NCI-H1105 treated with DMSO at 0.1 percent for 48 hours (cell line): ENCODE measurements at places on chromosomes 2 and 18.

DNA sequence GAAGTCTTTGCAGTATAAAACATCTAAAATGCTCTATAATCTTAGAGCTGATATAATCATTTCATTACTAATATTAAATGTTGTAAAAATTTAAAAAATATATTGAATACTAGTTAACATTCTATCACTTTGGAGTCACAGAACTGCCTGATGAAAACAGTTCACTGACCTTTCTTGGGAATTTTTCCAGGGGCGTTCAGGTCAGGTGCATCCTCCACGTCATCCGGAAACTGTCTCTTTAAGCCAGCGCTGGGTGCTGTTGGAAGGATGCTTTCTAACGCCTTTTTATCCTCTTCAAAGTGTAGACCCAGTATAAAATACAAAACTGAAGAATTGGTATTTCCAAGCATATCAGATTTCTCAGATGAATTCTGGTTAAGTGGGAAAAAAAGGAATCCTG, 22.8 kb downstream of the LONRF2 start:
- DNase-seq: no peak

DNA sequence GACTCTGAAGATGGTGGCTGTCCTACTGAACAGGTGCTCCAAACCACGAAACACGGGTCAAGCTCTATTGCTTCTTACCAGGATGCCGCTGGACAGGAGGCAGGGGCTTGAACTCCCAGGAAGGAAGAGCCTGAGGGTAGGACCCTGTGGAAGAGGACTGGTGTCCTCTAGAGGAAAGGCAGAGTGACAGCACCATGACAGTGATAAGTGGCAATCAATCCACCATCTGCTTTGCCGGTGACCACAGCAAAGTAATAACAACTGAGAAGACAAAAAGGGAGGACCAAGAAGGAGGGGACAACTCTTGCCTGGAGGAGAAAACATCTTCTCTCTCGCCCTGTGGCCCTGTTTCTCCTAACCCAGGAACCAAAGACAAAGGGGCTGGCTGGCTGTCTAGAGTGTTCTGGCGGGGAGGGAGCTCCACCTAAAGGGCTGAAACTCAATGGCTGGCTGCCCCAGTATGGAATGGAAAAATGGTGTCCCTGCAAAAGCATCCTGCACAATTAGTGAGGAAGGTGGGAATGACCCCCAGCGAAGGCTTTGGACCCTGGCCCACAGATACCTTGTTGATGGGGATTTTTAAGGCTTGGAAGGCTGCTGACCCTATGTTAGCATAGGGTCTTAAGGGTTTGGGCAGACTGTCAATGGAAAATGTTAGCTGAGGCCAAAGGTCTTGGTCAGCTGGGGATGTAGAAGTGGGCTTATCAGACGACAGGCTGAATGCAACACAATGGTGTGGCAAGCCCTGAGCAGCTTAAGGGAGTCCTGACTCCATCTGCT, 35.4 kb downstream of the PROC start:
- no peak for DNase-seq

DNA sequence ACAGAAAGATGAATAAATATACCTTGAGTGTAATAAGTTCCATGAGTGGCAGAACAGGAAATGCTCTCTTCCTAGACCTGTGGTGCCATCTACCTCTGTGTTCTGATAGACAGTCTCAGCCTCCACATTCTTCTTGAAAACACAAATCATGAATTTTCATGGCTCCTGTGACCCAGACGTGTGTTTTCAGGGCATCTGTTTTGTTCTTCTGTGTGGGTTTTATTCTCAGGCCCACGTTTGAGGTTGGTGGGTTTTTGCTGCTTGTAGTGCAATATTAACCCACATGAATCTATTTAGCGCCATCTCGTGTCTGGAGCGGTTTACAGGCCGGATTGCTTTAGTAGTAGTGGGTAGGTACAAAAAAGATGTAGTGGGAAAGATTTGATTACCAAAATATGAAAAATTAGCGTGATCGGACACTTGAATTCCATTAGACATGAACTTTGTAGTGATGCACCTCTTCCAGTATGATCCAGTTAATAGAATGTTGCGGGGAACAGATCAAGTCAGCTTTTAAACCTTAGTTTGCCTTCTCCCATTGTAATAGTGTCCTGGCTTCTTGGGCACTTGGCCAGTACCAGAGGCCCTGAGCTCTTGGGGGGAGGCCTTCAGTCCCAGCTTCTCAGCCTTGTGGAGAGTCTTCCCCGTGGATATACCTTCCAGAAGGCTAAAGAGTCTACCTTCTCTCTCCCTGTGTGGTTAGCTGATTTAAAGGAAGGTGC, 256.5 kb downstream of the TPGS2 start:
- DNase-seq: peak; percentile 25

DNA sequence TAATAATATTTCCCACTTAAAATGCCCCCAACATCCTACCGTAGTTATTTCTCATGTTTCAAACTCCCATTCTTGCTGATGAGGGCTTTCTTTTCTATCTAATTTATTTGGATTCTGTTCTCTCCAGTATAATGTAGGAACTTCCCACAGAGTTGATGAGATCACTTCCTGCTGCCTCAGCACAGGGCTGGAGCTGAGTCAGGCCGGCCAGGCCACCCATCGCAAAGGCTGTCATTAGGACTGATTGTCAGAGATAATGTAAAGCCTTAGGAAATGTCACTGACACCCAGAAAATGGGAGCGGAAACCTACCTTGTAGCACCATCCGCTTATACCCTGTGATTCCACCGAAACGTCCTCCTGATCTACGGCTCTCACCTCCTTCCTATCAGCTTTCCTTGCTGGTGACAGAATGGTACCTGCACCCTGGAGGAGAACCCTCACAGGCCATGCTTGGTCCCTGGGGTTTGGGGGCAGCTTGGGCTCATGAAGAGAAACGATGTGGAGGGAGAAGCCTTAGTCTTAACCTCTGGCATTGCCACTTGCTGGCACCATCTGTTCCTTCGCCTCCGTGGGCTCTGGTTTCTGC, 672.8 kb upstream of the ID2 start:
- no peak for DNase-seq

GRCh38 chr2:239296020-239296932, 104.5 kb downstream of the HDAC4 start:
- DNase-seq: no peak

- no peak for DNase-seq
Measured at GRCh38 chr2:40178171-40178778, 273.6 kb downstream of the SLC8A1 start.
